Stimulated activated CD8-positive, alpha-beta memory T cell treated with anti-CD3 and anti-CD28 coated beads, Interleukin-4, amount 100 ng/mL, for 1 hour (primary cell): ENCODE measurements at places on chromosomes 3 and 15.

DNA sequence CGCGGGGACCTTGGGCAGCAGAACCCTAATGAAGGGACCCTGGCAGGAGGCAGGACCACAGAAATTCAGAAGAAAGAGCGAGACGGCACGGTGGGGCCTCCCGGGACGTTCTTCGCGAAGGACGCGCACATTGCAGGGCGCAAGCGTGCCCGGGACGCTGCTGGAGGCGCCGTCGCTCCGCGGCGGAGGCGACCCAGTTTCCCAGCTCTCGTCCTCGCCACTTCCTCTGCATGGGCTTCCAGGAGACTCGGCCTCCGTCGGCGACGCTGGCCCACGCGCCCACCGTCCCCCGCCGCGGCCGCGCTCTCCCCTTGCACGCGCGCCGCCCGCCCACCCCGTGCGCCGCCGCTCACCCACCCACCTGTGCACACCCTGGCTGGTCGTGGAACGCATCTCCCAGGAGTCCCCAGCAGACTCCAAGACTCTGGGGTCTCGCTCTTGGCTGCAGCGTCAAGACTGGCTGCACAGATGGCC is 31.8 kb upstream of the SMAD3 start:
- DNase-seq: no peak

DNA sequence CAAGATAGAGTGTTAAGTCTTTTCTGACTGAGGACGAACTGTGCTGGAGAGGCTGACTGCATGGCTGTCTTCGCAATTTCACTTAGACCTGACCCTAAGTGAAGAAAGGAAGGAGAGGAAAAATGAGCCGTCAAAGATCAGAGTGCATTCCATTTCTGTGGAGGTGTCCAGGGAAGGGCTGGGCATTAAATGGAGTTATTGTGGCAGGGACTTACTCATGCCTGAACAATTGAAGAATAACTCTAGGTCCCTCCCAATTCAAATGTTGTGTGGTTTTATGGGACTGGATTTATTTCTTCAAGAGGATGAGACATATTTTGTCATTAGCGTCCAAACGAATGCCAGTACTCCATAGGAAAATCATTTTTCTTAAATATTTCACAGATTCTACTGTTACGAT is 187.3 kb upstream of the CFAP20DC start:
- no peak for DNase-seq

GRCh38 chr3:43696881-43697280 is 6.1 kb downstream of the ABHD5 start:
- no peak for DNase-seq

DNA sequence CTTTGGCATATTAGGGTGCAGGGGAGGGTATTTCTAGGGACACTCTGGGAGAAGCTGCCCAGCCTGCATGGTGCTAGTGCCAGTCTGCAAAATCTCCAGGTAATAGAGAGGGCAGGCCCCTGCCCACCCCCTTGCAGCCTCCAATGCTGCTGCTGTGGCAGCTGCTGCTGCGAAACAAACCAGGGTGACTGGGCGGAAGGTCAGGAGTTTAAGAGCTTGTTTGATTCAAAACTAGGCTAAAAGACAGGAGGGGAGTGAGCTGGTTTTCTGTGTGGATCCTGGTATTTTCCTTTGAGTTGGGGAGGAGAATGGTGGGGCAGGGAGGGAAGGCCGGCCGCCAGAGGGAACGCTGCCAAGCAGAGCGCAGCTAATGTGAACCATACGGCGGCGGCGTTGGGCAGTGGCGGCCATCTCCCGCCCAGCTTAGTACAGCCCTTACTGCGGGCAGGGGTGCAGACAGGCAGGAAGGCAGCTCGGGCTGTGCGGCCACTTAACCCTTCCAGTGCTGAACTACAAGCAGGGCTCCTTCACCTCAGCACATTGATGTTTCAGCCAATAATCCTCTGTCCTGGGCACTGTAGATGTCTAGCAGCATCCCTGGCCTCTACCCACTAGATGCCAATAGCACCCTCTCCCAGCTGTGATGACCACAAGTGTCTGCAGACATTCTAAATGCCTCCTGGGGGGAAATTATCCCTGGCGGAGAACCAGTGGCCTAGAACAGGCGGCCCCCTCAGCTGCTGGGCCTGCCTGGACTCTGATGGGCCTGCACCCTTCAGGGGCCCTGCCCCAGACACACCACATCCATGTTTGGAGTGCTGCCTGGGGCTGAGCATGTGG is 125.7 kb downstream of the EEFSEC start:
- DNase-seq: no peak

DNA sequence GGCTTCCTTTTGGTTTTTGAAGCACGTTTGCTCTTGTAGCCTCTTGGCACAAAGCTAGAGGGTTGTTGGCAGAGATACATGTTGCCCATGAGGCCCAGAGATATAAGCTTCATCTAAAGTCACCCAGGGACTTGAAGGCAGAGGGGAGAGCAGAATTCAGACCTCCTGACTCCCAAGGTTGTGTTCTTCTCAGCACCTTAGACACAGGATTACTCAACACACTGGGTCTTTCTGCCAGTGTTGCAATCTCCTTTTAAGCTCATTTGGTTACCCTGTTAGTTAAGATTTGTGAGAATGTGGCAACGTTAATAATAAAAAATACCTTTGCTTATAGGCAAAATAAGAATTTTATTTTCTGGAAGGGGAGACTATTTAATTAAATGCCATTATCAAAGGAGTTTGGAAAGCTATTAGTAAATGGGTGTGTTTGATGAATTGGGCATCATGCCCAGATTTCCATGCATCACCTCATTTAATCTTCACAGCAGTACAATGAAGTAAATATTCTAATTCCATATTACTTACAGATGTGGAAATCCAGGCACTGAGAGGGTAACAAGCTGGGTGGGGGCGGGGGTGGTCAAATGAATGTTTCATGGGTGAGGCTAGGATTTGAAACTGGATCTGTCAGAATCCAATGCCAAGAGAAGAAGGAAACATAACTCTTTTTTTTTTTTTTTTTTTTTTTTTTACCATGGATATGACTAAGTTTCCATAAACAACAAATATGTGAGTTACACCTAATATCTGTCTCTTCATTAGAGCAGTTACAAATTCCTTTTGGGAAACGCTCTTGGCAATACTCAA is 183.3 kb downstream of the NR1D2 start:
- no peak for DNase-seq

DNA sequence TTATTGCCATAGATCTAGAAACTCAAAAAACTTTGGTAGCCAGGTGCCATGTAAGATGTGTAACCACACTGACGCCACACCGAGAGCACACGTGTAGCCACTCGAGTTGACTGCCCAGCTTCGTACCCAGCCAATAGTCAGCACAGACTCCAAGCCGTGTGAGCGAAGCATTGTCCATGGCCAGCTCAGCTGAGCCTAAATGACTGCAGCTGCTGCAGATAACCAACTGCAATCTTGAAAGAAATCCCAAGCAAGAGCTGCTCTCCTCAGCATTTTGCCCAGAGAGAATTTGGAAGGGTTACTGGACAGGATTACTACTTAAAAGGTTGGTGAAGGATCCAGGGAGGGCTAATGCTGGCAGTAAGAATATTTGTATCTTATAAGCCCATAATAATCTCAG is 193.0 kb upstream of the THRB start:
- no peak for DNase-seq
